Mesothelial cell of epicardium (in vitro differentiated cells): ENCODE measurements at places on chromosomes 7 and 10.

DNA sequence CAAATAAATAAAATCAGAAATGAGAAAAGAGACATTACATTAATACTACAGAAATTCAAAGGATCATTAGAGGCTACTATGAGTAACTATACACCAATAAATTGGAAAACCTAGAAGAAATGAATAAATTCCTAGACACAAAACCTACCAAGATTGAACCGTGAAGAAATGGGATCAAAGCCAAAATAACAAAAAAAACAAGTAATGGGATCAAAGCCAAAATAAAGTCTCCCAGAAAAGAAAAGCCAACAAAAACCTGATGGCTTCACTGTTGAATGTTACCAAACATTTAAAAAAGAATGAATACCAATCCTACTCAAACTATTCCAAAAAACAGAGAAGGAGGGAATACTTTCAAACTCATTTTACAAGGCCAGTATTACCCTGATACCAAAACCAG is 20.0 kb downstream of the GSDME start:
- no peak for DNase-seq

- no peak for DNase-seq
These were observed at the start of gene GPR141 for GRCh38 chr7:37683246-37684120. Gene GPR141 (plus strand): TSS chr7:37683766. CDS start chr7:37740394, 56,628 bp downstream.

DNA sequence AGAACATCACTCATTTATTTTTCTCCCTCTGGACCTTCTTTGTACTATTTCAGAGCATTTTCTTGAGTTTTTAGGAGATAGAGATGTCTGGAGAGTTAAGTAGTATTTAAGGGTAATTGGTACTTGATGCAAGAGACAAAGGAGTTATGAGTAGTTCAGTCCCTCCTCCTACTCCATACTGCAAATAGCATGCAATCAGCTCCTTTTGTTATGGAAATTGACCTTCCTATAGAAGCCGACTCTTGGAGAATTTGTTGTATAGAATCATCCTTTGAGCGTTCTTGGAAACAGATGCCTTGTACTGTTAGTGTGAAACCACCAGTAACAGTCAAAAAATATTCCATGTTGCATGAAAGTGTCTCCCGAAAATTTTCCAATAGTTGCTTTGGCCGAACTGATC is 428.2 kb upstream of the GALNT17 start:
- no peak for DNase-seq

DNA sequence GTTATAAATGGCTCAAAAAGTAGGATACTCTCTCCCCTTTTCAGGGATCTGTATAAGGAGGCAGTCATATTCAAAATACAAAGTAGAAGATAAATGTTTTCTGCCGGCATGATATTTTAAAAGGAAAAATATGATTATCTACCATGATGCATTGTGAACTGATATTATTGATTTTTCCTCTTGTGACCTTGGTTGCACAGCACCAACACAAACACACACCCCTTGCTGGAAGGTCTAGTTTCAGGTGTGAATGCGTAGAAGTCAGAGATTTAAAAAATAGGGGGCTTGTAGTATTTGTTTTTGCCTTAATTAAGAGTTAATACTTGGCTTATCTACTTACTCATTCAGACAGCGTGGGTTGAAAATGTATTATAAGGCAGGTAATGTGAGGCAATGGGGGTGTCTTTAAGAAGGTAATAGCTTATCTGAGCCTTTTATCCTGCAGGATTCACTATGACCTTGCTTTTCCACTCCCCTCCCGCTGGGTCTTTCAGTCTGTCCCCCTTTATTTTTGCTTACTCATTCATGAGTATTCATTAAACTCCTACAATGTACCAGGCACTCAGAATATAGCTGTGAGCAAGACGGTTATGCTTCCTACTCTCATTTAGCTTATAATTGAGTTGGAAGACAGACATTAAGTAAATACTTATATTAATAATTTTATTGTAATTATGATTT is 390.6 kb downstream of the SDK1 start:
- no peak for DNase-seq

GRCh38 chr10:69642747-69643146 is 12.7 kb downstream of the FAM241B start:
- no peak for DNase-seq

DNA sequence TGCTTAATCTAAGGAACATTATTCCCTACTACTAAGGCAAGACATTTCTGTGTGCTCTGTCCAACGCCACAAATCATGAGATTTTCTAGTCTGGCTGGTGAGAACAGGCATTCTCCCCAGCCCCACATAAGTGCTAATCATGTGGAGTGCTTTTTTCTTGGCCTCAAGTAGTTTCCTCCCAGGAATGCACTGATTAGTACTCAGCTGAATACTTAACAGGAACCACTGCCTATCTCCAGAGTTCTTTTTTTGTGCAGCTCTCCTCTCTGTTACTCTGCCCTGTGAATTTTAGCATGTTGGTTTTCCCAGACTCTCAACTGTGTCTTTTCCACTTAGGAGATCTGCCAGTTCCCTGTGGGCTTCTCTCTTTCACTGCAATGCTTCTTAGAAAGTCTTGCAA is 1098.5 kb upstream of the LRRTM3 start:
- no peak for DNase-seq

GRCh38 chr10:22086730-22087401 is 83.3 kb upstream of the DNAJC1 start:
- peak; percentile 71 for DNase-seq

- no peak for DNase-seq
These were observed 29.9 kb downstream of the SNX13 start for GRCh38 chr7:17910377-17910776.

GRCh38 chr10:21522631-21523406 is 2.7 kb downstream of the SKIDA1 start:
- no peak for DNase-seq

GRCh38 chr7:28152594-28152993 is 28.0 kb downstream of the JAZF1 start:
- DNase-seq: no peak
